ENCODE measurements at places on chromosomes 7 and 10.

GRCh38 chr7:89028319-89028718 is 232.8 kb upstream of the TEX47 start:
- no peak for DNase-seq

DNA sequence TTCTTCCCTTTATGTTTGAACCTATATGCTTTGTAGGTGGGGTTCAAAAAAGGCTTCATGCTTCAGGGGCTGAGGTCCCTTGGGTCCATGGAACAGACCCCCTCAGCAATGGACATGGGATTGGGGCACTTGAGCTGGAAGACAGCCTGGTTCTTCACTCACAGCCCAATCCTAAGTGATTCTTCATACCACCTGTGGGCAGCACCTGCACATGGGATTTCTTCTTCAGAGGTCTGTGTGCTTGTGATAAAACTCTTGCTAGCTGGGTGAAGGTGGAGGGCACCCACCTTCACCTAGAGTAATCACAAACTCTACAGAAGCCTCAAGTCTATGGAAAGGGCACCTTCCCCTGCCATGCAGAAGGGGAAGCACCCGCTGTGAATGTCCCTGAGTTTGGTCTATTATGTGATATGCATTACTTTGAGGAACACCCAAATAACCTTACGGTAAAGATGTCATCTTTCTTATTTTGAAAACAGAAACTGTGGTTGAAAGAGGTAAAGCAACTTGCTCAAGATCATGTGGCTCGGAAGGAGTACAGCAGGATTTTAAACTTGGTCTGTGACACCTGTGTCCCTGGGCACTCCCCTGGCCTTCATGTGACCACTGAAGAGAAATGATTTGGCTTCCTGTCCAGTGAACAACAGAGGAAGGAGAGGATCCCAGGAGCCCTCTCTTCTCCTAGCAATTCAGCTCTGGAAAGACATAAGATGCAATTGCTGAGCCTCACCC is 469.5 kb upstream of the ZMIZ1 start:
- no peak for DNase-seq

GRCh38 chr7:96691702-96692101 is 17.9 kb downstream of the SEM1 start:
- no peak for DNase-seq

- DNase-seq, result no peak
Observed at GRCh38 chr7:42026622-42027197, 210.3 kb downstream of the GLI3 start.

DNA sequence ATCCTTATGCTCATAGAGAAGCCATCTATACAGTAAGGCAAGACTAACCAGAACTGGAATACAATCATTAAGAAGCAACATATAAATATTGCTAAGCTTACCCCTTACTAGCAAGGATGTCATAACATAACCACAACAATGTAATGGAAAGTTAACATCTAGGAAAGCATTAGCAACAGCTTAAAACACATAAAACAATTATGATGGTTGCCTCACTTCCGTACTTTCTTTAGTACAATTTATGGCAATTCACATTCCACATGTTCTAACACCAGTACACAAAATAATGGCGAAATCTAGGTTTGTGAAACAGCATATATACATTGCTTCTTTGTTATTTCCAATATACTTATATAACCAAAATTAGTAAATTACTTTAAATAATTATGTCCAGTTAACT is 195.0 kb downstream of the AHR start:
- no peak for DNase-seq
